A172 (cell line): ENCODE measurements at places on chromosomes 7 and 10.
A peak's percentile ranks its signal among the peaks of the same experiment; 100 is the strongest.

DNA sequence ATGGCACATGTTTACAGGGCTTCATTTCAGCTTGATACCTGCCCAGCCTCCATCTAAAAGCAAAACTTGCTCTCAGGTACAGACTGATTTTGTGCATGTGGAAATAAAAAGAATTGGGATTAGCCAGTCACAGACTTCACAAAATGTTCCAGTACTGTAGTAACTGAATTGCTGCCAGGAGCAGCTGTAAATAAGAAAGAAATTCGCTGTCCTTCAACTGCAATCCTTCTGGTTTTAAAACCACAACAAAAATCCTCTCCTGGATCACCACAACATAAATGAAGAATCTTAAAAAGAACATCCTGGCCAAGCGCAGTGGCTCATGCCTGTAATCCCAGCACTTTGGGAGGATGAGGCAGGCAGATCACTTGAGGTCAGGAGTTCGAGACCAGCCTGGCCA is 3.9 kb upstream of the MIOS start:
- peak; percentile 45 for DNase-seq

DNA sequence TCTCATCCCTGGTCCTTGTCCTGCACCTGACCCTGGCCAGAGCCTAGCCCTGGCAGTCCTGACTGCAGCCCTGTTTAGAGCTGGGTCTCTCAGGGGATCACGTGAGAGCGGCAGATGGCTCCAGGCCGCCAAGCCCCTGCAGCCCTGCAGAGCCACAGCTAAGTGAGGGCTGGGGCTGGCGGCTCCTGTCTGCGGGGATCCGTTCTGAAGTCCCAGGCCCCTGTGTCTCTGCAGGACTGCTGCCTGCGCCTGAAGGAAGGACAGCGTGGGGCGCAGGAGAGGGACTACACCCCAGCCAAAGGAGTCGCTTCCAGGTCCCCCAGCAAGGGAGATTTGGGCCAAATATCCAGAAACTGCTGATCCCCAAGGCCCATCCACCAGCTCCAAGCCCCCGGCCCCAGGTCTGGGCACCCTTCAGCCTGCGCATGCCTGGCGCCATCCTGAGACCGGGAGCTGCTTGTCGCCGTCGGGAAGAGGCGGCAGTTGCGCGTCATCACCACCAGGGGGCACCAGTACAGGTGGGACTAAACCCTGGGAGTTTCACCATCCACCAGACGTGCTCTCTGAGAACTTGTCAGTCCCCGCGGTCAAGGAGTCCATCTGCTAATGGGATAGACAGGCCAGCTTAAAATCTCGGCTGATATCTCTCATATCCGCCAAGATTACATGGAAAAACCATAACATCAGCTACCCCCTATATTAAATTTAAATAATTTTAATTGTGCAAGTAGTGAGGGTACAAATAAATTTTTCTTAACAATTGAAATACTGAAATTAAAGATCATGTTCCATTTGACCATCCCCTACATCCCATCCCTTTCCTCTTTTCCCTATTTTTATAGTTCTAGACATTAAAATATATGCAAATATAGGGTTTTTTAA is 25.1 kb upstream of the GHRHR start:
- DNase-seq, result peak; percentile 82

- no peak for DNase-seq
These were observed 20.2 kb downstream of the RTKN2 start for GRCh38 chr10:62248465-62248864.

DNA sequence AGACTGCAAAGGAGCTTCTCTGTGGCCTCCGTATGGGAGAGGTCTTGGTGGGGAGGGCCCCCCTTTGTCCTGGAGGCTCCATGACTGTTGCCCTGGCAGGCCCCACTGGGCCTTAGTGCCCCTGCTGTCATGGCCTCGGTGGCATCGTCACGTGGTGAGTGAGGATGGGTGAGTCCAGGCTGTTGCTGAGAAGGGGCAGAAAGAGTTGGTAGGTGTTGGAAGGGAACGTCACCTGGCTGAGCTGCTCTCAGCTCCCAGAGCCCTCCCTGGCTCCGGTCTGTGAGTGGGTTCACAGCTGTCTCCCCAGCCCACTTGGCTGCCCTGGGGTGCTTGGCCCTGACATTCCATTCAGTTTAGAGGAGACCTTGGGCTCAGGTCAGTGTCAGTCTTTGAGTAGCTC is 16.1 kb downstream of the SFRP5 start:
- DNase-seq, result no peak

DNA sequence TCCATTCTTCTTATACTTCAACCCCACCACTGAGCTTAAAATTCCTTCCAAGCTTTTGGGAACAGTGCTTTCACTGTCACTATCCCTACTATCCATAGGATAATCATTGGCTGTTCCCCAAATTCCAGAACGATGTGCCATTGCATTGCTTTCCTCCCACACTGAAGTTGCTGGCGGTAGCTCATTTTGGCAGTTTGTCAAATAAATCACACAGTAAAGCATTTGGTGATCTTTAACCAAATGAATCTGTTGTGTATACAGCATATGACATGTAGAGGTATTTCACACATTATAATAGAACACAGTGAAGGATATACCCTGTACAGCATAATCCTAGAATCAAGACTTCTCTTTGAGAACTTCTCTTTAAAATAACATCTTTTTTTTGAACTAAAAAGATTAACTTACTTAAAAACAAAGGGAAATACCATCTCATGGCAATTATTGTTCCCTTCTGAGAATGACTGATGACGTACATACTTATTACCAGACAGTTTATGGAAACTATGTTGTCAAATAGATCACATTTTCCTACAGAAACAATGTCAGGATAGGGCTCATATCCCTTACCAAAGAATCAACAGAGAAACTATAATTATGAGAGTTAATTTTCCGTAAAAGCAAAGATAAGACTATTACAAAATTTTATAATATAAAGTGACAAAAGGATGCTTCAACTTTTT is 93.6 kb downstream of the CTNNA3 start:
- peak; percentile 80 for DNase-seq

- no peak for DNase-seq
These were observed 30.1 kb downstream of the VPS41 start for GRCh38 chr7:38878694-38879457.

- peak; percentile 46 for DNase-seq
These were observed 1.7 kb upstream of the CXCL12 start for GRCh38 chr10:44386546-44387052.

- DNase-seq, result no peak
These were observed 291.4 kb downstream of the KLF6 start for GRCh38 chr10:3493621-3494020.

DNA sequence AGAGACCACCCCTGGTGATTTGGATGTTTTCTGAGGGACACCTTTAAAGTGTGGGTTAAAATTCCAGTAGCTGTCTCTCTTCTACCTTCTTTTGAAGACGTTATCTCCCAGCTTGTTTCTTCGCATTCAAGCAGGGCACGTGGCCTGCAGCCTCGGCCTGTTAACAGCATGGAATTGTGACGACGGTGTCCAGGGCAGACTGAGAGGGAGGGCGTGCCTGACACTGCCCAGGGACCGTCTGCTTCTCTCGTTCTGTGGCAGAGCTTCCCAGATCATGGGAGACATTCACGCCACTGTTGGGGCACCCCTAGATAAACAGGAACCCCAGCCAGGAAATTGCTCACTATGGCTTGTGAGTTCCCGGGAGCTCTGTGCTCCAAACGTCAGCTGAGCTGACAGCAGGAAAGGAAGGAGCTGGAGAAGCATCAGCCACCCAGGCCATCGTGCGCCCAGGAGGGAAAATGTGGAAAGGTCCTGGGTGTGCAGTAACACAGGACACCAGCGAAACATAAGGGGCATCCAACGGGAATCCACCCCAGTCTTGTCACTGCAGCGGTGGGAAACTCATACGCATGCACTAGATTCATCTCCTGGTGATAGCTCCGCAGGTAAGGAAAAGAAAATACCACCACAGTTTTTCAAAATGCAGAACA is 41.1 kb upstream of the RBM33 start:
- DNase-seq, result no peak

DNA sequence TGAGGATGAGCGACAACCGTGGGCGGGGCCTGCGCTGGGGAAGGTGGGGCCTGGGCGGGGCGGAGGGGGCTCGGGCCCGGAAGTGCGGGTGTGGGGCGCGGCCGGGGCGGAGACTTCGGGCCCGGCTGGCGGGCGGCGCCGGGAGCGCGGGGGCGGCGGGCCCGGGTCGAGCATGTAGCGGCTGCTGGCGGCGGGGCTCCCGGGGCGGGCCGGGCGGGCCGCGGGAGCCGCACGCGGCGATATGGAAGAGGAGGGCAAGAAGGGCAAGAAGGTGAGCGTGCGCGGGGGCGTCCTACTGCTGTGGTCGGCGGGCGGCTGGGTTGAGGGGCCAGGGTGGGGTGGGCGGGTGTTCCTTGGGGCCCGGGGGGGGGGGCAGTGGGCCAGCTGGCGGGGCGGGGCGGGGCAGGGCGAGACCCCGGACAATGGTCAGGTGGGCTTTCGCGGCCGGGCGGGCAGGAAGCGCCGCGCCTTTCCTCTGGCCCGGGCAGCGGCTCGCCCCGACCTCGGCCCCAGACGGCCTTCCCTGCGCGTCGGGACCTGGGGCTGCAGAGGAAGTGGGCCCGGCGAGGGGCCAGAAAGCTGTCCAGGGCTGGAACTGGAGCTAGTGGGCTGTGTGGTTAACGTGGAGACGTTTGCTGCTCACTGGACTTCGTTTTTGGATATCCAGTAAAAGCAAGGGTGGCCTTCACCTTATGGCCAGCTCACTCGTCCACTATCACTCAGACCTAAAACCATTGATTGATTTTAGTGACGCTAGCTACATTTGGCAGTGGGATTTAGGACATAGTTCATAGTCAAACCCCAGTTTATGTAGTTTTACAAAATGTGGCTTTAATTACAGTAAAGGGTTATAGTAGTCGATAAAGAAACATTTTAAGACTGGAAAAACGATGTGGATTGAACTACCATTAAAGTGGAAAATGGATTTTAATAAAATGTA is at the start of gene CCM2:
CCM2 (plus strand) TSS at position 109 of the 940 bp plus-strand sequence; CDS start at position 242, 133 bp downstream.
- peak; percentile 48 for DNase-seq

- no peak for DNase-seq
These were observed 1.9 kb downstream of the MRPS33 start for GRCh38 chr7:141012696-141013344.

- DNase-seq, result peak; percentile 42
These were observed 649 bp downstream of the IDE start for GRCh38 chr10:92573091-92573797.

DNA sequence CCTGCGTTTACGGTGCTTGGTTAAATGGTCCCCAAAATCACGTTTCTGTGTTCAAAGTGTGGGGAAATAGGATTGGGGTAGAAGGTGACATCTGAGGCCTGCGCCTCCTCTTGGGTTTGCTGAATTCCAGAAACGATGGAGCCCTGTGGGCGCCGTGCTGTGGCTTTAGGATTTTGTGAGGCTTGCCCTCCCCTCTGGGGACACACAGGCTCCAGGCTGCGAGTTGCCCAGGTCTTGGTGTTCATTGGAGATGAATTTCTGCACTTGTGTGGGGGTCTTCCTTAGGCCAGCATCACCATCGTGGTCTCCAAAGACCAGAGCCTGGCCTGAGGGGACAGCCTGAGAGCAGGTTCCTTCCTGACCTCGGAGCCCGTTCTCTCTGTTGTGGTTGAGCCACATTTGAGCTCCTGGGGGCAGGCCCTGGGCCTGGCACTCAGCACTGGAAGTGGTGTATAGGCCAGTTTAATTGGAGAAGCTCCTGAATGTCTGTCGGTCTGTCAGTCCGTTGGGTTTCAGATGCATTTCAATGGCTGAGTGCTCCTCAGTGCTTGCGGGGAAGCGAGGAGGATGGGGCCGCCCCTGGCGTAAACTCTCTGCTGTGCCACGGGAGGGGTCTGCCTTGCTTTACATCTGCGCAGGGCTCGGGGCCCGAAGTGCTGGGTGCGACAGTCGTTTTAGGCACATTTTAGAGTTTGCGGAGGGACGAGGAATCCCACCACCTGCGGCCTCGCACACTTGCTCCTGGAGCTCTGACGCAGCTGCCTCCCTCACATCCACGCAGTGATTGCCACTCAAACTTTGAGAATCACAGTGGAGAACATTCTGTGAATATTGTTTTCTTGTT is 71.7 kb downstream of the DNAJB6 start:
- DNase-seq, result no peak

- DNase-seq, result no peak
These were observed 211.3 kb downstream of the BICC1 start for GRCh38 chr10:58723966-58724365.

DNA sequence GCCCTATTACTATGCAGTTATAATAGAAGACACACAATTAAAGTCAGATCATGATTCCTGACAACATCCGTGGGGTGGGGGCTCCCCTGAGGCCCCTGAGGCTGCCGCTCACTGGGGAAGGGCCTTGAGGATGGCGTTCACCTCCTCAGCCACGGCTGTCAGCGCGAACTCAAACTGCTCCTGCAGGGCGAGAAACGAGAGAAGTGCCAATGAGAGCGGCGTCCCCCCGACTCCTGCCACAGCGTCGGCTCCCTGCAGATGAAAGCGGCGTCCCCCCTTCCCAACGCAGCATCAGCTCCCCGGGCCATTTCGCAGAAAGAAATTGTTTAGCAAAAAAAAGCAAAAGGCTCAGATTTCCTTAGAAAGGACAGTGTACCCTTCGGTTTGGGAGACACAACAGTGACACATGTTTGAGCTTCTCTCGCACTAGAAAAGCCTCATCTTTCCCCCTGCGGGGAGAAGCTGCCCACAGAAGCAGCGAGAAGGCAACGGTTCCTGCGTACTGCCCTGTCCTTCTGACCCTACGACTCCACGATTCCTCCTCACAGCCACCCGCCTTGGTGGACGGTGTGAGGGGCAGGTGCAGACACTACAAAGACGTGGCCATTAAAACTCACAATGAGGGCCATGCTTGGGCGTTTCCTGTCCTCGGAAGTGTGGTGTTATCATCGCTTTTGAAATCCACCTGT is 203.9 kb downstream of the DNAJB6 start:
- no peak for DNase-seq

GRCh38 chr7:129438839-129439651 is 4.8 kb downstream of the STRIP2 start:
- peak; percentile 63 for DNase-seq

DNA sequence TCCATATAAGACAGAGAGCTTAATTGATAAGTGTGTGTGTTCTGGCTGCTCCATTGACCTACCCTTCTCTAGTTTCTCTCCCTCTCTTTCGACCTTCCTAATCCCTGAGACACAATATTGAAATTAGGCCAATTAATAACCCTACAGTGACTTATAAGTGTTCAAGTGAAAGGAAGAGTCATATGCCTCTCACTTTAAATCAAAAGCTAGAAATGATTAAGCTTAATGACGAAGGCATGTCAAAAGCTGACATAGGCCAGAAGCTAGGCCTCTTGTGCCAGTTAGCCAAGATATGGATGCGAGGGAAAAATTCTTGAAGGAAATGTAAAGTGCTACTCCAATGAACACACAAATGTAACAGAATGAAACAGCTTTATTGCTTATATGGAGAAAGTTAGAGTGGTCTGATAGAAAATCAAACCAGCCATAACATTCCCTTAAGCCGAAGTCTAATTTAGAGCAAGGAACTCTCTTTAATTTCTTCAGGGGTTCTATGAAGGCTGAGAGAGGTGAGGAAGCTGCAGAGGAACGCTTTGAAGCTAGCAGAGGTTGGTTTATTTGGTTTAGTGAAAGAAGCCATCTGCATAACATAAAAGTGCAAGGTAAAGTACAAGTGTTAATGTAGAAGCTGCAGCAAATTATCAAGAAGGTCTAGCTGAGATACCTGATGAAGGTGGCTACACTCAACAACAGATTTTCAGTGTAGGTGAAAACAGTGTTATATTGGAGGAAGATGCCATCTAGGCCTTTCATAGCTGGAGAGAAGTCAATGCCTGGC is 53.8 kb downstream of the ST7 start:
- no peak for DNase-seq
